ENCODE measurements at places on chromosomes 2 and 18.

DNA sequence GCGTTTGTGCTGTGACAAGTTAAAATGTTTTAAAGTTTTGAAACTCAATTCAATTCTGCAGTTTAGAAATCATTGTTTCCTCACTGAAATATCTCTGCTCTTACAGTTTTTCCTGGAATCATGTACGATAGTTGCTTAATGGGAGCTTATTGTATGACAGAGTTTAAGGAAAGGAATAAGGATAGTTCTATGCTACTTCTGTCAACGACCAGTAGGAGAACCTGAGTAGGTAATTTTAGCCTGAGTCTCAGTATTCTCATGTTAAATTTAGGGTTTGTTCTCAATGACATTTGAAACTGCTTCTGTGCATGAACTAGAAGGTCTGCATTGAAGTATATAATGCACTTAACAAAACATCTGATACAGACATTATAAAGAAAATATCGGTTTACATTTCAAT, 361.1 kb downstream of the CPS1 start:
- DNase-seq: no peak

DNA sequence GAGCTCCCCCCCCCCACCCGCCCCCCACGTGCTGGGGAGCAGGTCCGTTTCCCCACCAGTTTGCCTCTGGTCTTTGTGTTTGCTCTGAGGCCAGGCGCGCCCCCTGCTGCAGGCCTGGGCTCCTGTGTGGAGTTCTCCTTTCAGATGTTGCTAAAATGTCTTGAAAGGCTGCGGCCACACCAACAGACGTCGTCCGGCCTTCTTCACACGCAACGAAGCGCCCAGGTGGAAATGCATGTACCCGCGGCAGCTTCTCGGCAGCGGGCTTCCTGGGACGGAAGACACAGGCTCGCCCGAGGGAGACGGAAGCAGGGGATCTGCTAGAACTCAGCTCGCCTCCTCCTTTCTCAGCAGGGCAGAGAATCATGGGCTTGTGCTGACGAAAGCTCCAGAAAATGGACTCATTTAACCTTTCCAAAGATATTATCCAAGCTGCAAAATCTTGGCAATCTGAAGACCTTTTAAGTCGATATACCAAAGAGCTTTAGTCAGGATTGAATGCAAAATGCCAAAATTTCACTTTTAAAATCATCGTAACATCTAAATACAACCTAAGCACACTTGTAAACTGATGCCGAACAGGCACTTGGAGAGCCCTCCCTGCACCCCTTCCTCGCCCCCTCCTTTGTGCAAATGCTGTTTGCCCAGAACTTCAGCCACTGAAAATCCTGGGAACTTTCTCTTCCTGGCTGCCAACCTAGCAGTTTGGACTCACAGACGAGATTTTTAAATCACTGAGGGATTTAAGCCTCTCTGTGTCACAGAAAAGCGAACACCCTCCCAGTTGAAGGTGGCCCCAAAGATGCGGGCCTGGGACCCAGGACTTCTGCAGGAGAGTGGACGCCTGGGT, 125.5 kb upstream of the ZNF516 start:
- peak; percentile 27 for DNase-seq

- DNase-seq: no peak
These were observed 40.9 kb upstream of the ATL2 start for GRCh38 chr2:38417745-38418689.

- no peak for DNase-seq
These were observed 220.8 kb downstream of the SPP2 start for GRCh38 chr2:234271338-234271737.

- no peak for DNase-seq
These were observed 4.6 kb downstream of the DYSF start for GRCh38 chr2:71457923-71458322.

DNA sequence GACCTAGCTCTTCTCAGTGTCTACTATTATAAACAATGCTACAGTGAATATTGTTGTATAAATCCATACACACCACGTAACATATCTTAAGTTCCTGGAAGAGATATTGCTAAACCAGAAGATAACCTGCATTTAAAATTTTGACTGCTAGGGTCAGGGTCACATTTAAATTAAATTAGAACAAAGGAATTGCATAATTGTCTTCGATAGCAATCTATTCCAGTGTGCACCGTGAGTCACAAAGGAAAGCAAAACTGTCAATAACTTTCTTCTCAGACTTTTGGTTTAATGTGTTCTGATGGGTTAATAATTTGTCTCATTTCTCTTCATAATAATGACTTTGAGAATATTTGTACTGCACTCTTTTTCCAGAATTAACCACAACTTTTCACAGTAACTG, 4.2 kb downstream of the GEN1 start:
- no peak for DNase-seq

DNA sequence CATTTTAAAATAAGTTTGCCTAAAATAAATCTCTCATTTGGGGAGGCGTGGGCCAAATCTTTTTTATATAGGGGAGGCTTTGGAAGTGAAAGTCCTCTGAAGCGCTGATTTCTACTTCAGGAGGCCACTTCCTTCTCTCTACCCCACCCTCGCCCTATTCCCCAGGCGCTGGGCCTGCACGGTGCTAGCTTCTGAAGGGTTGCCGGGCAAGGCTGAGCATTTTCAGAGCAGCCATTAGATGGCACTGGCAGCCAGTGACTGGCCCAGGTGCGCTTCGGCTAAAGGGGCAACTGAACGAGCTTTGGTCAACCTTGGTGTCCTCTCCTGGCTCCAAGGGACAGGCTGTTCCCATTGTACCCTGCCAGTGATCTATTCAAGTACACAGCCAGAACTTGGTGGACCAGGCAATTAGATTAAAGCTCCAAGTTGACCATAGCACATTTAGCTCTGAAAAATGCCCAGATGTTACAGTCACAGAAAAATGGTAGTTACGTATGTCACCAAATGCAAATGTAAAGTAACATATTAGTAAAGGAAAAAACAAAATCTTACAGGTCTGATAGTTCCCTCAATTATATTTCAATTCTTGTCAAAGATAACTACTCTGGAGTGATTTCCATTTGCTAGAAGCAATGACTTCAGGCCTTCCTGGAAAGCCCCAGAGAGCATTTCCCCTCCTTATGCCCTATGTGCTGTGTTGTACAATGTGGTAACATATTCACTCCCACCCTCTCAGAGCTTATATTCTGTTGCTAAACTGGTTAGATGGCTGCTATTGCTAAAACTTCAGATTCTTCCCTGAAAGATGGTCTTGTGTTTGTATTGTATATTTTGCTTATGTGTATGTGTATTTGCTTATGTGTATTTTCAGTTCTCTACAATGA, 2.1 kb downstream of the POMC start:
- peak; percentile 58 for DNase-seq

DNA sequence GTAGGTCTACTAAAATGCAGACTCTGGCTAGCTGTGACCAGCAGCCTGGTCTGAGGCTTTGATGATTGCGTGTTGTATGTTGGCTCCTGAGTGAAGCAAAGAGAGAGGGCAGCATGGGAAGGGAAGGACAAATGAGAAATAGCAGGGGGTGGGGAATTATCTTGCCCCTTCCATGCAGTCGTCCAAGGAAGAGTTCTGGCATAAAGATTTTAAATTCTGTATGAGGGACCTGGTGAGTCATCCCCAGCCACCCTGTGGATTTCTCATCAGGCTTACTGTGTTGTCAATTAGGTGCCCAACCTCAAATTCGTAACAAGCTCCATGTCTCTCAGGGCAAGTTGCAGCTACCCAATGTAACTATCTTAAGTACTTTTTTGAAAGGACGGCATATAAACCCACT, 72.1 kb upstream of the NOSTRIN start:
- no peak for DNase-seq

DNA sequence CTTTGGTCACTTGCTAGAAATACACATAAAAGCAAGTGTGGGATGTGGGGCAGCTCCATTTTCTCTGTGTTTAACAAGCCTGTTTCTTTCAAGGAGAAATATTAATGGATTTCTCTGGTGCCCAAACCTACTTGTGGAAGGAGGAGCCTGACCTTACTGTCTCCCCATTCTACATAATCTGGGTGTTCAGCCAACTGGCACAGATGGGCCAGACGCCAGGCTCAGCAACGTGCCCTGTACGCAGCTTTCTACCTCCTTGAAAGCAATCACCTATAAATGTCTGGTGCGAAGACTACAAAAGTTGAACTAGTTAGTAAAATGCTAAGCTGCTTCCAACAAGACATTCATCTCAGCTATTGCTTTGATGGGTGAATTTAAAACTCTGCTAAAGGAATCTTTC, 33.2 kb upstream of the MYO3B start:
- no peak for DNase-seq

GRCh38 chr2:205464681-205465080, 217.6 kb upstream of the NRP2 start:
- no peak for DNase-seq

- DNase-seq: no peak
These were observed 146.5 kb downstream of the FAM210A start for GRCh38 chr18:13579874-13580273.

DNA sequence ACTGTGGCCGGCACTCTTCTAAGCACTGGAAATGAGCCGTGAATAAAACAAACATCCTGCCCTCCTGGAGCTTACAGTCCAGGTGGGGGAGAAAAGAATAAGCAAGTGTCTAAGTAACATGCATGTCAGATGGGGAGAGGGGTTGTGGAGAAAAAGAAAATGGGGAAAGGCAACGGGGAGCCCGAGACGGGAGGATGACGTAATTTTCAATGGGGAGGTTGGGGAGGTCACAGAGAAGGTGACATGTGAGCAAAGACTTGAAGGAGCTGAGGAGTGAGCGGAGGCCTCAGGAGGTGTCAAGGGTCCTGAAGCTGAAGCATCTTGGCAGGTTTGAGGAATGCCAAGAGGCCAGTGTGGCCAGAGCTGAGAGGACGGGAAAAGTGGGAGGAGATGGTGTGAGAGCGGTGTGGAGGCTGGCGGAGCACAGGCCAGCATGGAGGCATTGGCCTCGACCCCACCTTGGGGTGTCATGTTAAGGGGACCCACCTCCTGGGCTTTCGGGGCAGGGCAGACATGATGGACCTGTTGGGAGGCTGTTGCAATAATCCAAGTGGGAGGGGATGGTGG, 15.0 kb upstream of the NTSR2 start:
- no peak for DNase-seq

GRCh38 chr18:39057423-39058064, 1491.9 kb upstream of the CELF4 start:
- DNase-seq: no peak

- DNase-seq: no peak
These were observed 128.0 kb upstream of the TACR1 start for GRCh38 chr2:75327334-75327733.

GRCh38 chr18:9949315-9949714, 35.5 kb downstream of the VAPA start:
- no peak for DNase-seq

DNA sequence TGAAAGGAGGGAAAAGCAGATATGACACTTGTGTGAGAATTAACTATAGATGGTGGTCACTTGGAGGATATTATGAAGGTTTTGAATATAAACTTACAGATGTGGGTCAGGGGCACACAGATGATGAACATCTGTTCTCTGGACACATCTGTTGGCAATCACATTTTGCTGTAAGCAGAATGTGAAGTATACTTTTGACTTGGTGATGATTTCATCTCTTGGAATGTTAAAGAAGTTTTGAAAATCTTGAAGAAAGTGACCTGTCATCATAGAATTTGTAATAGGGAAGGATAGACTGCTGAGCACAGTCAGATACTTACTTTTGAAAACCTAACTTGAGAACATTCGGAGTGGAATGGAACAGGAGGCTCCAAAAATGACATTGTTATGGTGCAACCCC, 40.2 kb downstream of the PIKFYVE start:
- DNase-seq: no peak

DNA sequence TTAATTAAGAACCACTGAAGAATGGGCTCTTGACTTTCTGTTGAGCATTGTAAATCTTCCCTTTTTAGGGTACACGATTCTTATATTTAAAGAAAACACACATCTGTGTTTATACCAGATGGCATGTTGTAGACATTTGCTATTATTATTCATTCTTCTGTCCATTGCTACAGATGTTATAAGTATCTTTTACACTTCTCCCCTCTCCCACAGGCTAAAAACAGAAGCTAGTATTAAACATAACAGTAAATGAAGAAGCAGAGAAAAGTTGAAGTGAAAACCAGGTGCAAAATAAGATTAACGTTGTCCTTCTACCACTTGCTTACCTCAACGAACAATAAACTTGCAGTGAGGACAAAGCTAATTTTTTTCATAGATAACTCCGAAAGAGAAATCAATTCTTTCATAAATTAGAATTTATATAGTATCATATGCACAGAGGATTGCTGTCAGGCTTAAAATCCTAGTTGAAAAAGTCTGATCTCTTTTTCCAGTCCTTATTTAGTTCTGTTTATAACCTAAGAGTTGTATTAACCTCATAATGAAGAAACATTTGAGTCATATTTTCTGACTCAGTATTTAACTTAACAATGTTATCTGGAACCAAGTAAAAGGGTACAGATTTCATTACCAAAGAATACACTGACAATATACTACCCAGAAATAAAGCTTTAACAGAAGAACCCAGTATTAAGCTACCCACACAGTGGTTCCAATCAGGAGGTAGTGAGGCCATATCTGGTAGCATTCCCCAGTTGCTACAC, 16.4 kb upstream of the ZNF385B start:
- DNase-seq: no peak

DNA sequence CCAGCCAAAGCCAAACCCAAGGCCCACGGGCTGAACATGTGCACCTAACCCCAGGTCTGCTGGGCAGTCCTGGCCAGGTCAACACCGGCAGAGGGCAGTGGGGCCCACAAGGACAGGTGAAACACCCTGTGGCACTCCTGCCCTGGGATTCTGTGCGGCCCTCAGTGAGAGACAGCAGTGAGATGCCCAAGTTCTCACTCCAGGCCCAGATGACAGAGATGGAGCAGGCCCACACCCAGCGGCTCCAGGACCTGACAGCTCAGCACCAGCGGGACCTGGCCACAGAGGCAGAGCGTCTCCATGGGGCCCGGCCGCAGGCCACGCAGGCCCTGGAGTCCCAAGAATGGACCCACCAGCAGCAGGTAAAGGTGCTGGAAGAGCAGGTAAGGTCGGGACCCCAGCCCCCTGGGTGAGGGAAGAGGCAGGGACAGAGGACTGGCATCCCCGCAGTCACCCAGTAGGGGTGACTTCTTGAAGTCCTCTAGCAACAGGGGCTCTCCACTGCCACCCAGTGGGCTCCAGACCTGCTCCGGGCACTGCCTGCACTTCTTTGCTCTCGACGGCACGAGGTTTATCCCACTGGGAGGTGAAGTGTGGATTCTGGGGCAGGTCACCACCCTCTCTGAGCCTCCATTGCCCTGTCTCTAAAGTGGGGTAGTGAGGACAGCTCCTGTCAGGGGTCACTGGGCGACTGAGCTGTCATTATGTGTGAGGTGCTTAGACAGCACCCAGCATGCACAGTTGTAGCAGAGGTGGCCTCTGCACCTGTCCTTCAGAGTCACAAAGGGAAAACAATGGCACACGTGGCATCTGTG, 8.8 kb upstream of the SNED1 start:
- no peak for DNase-seq

Measured in activated T-cell treated with anti-CD3 and anti-CD28 coated beads, Interleukin-2, amount 50 U/mL, for 72 hours (primary cell).